ENCODE measurements at places on chromosomes 7 and 10. TPM values are rescaled to one million over a fixed set of nuclear protein-coding genes. Genes with fewer than 3 reads are reported as not detected.
A peak's percentile ranks its signal among the peaks of the same experiment; 100 is the strongest.

The CPXM2 gene
- total RNA-seq, result 4.9 TPM

The MCM10 gene
- total RNA-seq, result 3.1 TPM

The CNNM1 gene
- total RNA-seq, result 3.8 TPM

The INMT gene
- total RNA-seq, result 18.1 TPM

The CTNNA3 gene
- total RNA-seq, result 25.9 TPM

The FAM13C gene
- total RNA-seq, result 3.1 TPM

DNA sequence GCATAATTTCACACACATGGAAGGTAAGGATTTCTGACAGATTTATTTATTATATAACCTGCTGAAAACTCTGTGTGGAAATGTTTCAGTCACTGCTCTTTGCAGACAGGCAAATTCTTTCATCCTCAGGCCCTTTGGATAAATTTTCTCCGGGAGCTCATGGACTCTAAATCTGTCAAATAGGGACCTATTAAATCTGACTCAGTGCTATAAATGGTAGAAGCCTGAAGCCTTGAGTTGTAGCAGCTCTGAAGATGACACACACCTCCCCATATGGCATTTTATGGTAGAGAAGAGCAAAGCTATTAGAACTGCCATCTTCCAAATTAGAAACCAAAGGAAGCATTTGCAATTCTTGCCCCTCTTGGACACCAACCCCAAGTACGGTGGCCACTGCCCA, 808.7 kb downstream of the XPNPEP1 start:
- no peak overlapping the region for H3K4me3 ChIP-seq
- H3K27ac ChIP-seq, result no peak overlapping the region
- no peak for DNase-seq
- H3K4me1 ChIP-seq, result no peaks in the 10 kb centered on the region
- H3K36me3 ChIP-seq, result no peaks in the 10 kb centered on the region

GRCh38 chr7:120716307-120716706, 141.6 kb downstream of the TSPAN12 start:
- no peaks in the 10 kb centered on the region for H3K4me1 ChIP-seq
- no peak for DNase-seq
- H3K4me3 ChIP-seq, result no peak overlapping the region
- no peaks in the 10 kb centered on the region for H3K36me3 ChIP-seq

DNA sequence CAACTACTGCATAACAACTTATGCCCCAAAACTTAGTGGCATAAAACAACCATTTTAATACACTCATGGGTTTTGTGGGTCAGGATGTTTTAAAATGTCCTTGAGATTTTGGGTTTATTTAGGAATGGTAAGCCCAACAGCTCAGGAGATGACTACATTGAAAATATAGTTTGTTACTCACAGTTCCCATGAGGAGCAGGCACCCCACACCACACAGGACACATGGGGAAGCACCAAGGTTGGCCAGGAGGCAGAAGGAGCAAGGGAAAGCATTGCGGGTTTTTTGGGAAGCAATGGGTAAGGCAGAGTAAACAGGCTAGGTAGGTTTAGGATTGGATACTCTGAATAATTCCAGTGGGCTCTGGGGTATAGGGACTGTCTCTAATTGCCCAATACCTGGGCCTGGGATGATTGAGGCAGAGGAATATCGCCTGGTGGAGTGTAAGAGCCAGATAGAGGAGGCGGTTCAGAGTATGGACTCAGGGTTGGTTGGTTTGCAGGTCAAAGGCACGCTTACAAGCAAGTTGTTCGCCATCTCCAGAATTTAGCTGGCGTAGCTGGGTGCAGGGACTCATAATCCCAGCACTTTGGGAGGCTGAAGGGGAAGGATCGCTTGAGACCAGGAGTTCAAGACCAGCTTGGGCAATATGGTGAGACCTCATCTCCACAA, 10.0 kb upstream of the MARVELD1 start:
- H3K4me1 ChIP-seq, result no peaks in the 10 kb centered on the region
- H3K36me3 ChIP-seq, result no peaks in the 10 kb centered on the region
- H3K27ac ChIP-seq, result no peak overlapping the region

GRCh38 chr7:109456116-109456515, 886.4 kb downstream of the DNAJB9 start:
- no peak overlapping the region for H3K27ac ChIP-seq
- no peaks in the 10 kb centered on the region for H3K36me3 ChIP-seq
- H3K4me3 ChIP-seq, result no peak overlapping the region

- no peak overlapping the region for H3K27ac ChIP-seq
- H3K4me1 ChIP-seq, result no peaks in the 10 kb centered on the region
- H3K4me3 ChIP-seq, result no peak overlapping the region
- DNase-seq, result no peak
- no peaks in the 10 kb centered on the region for H3K36me3 ChIP-seq
- H3K27me3 ChIP-seq, result no peaks in the 10 kb centered on the region
Measured at GRCh38 chr7:395643-396042, 105.7 kb downstream of the FOXL3 start.

DNA sequence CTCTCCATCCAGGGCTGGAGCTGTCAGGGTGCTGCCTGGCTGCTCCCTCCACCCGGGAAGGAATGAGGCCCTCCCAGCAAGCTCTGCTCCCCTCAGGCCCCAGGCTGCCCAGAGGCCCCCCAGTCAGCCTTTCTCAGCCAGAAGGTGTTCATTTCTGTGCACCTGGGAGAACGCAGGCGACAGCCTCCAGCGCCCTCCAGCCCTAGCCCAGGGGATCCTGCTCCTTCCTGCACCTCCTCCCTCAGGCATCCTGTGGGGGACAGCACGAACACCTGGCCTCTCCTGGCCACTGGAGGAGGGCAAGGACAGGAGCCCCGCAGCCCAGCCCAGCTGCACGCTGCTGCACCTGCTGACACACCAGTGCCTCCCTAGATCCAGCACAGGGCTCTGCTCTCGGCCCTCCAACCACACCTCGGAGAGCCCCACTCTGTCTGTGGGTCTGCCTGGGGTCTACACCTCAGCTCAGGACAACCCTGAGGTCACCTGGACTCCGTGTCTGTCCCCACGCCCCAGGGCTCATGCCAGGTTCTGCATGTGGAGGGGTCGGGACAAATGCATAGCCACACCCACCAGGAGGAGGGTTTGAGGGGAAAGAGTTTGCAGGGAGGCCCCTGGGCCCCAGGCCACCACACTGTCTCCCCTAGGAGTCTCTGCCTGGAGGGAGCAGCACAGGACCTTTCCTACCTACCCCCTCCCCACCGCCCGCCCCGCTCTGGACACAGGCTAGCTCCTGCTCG, 7.4 kb upstream of the PWWP2B start:
- H3K27ac ChIP-seq, result no peak overlapping the region
- no peaks in the 10 kb centered on the region for H3K36me3 ChIP-seq
- no peaks in the 10 kb centered on the region for H3K27me3 ChIP-seq
- peak; percentile 40 for DNase-seq

- H3K4me1 ChIP-seq, result peaks cover 5% of the 10 kb centered on the region
- no peak for DNase-seq
- H3K36me3 ChIP-seq, result no peaks in the 10 kb centered on the region
- H3K27ac ChIP-seq, result peak overlapping the region; percentile 46
Measured at GRCh38 chr7:12722636-12723605, 35.5 kb downstream of the ARL4A start.
